ENCODE measurements at places on chromosomes 4 and X.

- no peak for DNase-seq
- no peaks in the 10 kb centered on the region for H3K4me1 ChIP-seq
- no peak overlapping the region for H3K27ac ChIP-seq
- no peaks in the 10 kb centered on the region for H3K27me3 ChIP-seq
Observed at GRCh38 chrX:65697915-65698796, 30.7 kb downstream of the MSN start.

DNA sequence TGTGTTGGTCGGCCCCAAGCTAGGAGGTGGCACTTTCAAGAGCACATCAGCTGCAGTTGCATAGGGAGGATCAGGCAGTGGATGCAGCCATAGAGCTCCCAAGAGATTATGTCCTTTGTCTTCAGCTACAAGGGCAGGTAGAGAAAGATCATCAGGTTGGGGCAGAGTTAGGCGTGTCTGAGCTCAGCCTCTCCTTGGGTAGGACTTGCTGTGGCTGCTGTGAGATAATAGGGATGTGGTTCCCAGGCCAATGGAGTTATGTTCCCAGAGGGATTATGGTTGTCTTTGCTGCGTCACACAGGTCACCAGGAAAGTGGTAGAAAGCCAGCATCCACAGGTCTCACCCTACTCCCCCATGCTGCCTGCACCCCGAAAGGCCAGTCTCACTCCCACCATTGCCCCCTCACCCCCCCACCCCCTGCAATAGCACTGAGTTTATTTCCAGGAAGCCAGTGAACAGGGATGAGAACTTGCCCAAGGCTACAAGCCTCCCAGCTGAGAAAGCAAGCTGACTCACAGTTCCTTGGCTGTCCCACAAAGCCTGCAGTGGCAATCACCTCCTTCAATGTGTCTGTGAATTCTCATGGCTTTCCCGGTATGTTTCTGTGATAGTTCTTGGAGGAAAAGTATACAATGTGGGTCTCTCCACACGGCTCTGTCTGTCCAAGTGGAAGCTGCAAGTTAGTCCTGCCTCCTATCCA, 148.4 kb downstream of the STPG2 start:
- no peak for DNase-seq
- no peak overlapping the region for H3K4me3 ChIP-seq
- H3K27me3 ChIP-seq: peaks cover 1% of the 10 kb centered on the region
- peaks cover 20% of the 10 kb centered on the region for H3K36me3 ChIP-seq

GRCh38 chr4:16417198-16417597, 190.9 kb upstream of the TAPT1 start:
- peaks cover 2% of the 10 kb centered on the region for H3K27me3 ChIP-seq
- no peak for DNase-seq
- peaks cover 10% of the 10 kb centered on the region for H3K36me3 ChIP-seq
- H3K4me3 ChIP-seq: no peak overlapping the region
- H3K27ac ChIP-seq: no peak overlapping the region

DNA sequence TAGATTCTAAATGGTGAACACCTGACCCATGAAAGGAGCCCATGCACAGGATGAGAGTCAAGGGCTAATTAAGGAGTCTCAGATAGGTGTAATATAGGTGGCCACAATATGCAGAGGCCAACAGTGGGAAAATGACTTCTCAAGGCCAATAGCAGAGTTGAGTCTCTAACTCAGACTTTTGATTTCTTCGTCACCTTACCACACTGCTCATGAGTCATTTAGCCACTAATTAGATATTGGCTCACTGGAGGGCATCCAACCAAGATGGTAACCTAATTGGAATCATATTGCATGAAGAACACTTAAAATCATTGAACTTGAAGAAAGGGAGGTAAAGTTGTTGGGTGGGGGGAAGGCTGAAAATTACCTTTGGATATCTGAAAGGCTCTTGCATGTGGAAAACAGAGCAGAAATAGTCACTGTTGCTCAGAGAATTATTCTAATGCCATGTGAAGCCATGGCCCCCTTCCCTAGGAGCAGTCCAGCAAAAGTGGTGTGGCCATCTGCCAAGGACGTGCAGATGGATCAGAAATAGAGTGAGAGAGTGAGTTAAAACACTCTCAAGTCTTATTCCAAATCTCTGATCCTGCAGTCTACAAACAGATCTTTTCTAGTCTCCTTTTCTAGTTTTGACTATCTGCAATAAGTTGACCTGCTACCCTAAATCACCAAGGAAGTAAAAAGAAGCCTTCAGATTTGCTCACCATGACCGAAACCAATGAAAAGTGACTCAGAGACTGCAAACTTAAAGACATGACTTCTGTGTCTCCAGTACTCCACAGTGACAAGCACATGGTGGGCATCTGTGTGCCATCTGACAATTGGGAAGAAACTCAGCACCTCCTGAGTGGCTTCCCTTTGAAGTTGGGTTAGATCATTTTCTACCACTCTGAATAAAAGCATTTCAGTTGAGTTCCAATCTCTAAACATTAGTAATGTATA, 93.9 kb upstream of the C1QTNF7 start:
- DNase-seq: no peak
- H3K27me3 ChIP-seq: no peaks in the 10 kb centered on the region
- H3K27ac ChIP-seq: no peak overlapping the region

- H3K27me3 ChIP-seq: peaks cover 1% of the 10 kb centered on the region
- H3K4me1 ChIP-seq: peaks cover 9% of the 10 kb centered on the region
- no peak overlapping the region for H3K4me3 ChIP-seq
- H3K27ac ChIP-seq: no peak overlapping the region
- no peaks in the 10 kb centered on the region for H3K36me3 ChIP-seq
- DNase-seq: no peak
Observed at GRCh38 chrX:39839371-39839770, 258.4 kb downstream of the BCOR start.

DNA sequence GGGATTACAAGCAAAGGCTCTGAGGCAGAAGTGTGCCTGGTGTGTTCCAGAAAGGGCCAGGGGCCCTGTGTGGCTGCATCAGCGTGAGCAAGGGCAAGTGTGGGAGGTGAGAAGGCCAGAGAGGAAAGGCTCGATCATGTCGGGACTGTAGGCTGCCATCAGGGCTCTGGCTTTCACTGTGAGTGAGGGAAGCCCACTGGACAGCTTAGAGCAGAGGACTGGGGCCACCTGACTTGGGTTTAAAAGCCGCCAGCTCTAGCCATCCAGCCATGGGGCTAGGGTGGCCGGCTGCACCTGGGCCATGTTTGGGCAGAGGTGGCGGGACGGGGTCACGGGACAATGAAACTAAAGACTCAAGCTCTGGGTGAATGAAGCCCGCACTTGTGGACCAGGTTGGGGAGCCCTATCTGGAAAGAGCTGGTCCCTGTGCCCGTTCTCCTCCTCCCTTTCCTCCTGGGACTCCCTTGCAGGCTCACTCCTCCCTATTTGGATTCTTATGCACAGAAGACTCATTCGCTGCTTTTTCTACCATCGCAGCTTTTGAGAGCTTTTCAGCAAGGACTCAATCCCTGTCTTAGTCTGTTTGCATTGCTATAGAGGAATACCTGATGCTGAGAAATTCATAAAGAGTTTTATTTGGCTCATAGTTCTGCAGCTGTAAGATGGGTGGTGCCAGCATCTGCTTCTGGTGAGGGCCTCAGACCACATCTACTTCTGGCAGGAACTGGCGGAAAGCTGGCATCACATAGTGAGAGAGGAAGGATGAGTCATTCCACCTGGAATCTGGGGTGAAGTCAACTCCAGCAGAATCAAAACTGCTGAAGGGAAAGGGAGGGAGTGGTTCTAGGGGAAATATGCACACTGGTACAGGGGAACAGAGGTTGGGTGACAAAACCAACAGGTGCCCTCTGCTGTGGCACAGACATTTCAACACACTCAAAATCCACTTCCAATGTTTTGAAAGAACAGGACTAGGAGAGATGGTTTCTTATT, 15.3 kb downstream of the CTAG1B start:
- no peak overlapping the region for H3K27ac ChIP-seq
- H3K36me3 ChIP-seq: no peaks in the 10 kb centered on the region
- no peaks in the 10 kb centered on the region for H3K4me1 ChIP-seq
- no peak overlapping the region for H3K4me3 ChIP-seq
- DNase-seq: no peak

GRCh38 chr4:19686456-19686855, 565.2 kb upstream of the SLIT2 start:
- H3K4me3 ChIP-seq: no peak overlapping the region
- no peaks in the 10 kb centered on the region for H3K36me3 ChIP-seq
- H3K27me3 ChIP-seq: no peaks in the 10 kb centered on the region
- no peak overlapping the region for H3K27ac ChIP-seq
- DNase-seq: no peak
- no peaks in the 10 kb centered on the region for H3K4me1 ChIP-seq

DNA sequence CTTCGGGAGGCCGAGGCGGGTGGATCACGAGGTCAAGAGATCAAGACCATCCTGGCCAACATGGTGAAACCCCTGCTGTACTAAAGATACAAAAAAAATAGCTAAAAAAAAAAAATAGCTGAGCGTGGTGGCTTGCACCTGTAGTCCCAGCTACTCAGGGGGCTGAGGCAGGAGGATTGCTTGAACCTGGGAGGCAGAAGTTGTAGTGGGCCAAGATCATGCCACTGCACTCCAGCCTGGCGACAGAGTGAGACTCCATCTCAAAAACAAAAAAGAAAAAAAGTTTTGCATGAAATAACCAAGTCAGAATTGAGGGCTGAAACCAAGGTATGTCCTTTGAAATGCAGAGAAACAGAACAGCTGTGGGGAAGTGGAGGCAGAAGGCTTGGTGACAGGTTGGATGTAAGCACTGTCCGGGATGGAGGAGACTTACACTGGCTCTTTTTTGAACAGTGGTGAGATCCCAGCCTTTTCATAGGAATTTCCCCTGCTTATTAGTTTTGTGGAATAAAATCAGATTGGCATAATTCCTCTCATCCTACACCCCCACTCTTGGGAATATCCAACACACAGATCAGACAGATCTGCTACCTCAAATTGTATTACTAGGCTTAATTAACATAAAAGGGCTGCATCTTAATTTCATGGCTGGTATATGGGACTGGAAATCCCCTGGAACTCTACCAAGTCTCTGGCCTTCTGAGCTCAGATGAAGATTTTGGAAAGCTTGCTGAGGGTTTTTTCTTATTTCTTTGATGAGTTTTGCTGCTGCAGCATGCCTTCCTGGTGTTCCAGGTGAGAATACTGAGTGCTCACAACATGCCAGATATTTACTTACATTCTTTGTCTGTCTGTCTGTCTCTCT, 18.8 kb upstream of the C4orf36 start:
- H3K36me3 ChIP-seq: no peaks in the 10 kb centered on the region
- H3K27ac ChIP-seq: no peak overlapping the region
- H3K27me3 ChIP-seq: peaks cover 2% of the 10 kb centered on the region
- no peak for DNase-seq

DNA sequence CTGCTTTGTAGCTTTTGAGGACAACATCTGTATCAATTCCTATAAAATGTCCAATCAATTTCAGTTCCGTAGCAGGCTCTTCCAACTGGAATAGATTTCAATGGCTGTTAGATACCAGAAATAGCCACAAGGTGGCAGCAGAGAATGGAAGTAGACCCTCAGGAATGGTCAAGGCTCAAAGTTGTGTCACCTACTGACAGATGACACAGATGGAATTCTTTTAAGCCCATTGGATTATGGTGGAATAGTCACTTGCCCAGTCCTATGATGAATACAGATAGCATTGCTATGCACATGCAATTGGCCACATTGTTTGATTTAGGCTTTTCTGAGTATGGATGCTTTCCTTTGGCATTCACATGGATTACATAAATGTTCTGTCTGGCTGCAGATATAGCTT, 130.4 kb upstream of the RADX start:
- no peak overlapping the region for H3K27ac ChIP-seq
- no peaks in the 10 kb centered on the region for H3K27me3 ChIP-seq
- H3K4me1 ChIP-seq: no peaks in the 10 kb centered on the region
- H3K4me3 ChIP-seq: no peak overlapping the region
- H3K36me3 ChIP-seq: no peaks in the 10 kb centered on the region
- DNase-seq: no peak

DNA sequence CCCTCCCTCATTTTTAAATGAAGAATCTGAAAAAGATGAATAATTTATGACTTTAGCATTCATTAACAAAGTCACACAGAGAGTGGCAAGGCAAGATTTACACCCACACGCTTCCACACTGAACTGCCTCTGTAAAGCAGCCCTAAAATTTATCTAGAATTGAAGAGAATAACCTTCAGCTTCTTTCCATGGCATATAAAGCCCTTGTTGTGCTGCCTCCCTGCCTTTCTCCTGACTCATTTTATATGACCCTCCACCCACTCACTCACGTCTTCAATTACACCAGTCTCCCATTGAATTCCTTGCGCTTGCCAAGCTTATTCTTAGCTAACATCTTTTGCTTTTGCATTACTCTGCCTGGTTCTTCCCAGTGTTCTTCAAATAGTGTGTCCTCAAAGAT, 2649.3 kb downstream of the PCDH7 start:
- H3K27me3 ChIP-seq: no peaks in the 10 kb centered on the region
- H3K4me3 ChIP-seq: no peak overlapping the region
- H3K36me3 ChIP-seq: no peaks in the 10 kb centered on the region
- H3K4me1 ChIP-seq: peaks cover 2% of the 10 kb centered on the region
- DNase-seq: no peak

DNA sequence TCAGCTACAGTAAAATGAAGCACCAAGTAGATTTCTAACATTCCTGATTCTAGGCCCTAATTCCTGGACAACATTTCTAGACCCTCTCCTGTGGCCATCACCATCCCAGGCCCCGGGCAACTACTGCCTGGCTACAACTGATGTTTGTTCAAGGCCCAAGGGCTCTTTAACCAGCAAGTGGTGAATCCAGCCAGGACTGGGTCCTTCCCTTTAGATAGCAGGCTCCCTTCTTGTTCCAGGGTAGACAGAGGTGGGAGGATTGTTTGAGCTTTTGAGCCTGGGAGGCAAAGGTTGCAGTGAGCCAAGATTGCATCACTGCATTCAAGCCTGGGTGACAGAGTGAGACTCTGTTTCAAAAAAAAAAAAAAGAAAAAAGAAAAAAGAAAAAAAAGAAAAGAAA, 12.7 kb upstream of the AADAT start:
- no peaks in the 10 kb centered on the region for H3K36me3 ChIP-seq
- no peak overlapping the region for H3K27ac ChIP-seq
- peaks cover 9% of the 10 kb centered on the region for H3K4me1 ChIP-seq

- no peak overlapping the region for H3K27ac ChIP-seq
- no peaks in the 10 kb centered on the region for H3K27me3 ChIP-seq
- H3K4me3 ChIP-seq: no peak overlapping the region
- DNase-seq: peak; percentile 25
- no peaks in the 10 kb centered on the region for H3K4me1 ChIP-seq
Observed at GRCh38 chrX:76253432-76253831, 80.6 kb downstream of the PBDC1 start.

DNA sequence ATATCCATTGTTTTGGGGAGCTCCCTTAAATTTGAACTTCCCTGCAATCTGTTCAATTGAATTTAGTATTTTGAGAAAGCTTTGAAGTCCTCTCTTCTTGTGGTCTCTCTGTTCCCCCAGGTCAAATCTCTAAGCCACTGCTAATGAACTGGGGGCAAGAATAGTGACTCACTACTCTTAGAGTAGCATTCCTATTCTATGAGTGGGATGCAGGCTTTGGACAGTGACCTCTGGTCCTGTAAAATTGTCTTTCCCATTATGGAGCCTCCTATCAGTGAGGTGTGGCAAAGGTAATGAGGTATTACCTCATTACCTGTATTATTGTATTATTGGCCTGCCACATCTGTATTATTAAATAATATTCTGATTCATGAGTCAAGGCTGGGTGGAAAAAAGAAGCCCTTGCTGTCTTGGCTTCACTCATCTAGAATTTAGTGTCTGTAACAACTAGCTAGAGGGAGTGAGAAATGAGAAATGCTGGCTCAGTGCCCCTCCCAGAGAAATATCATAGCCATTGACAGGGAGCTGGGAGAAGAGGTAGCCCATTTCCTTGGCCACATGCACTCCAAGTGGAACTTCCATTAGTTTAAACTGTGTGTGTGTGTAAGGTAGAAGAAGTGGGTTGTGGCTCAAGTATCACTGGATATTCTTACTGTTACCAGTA, 393.9 kb upstream of the CTSO start:
- no peak overlapping the region for H3K27ac ChIP-seq
- DNase-seq: no peak
- H3K4me3 ChIP-seq: no peak overlapping the region
- H3K36me3 ChIP-seq: no peaks in the 10 kb centered on the region
- H3K4me1 ChIP-seq: no peaks in the 10 kb centered on the region
